ENCODE measurements at places on chromosomes 3 and 15. TPM values are rescaled to one million over a fixed set of nuclear protein-coding genes. Genes with fewer than 3 reads are reported as not detected.
A peak's percentile ranks its signal among the peaks of the same experiment; 100 is the strongest.

DNA sequence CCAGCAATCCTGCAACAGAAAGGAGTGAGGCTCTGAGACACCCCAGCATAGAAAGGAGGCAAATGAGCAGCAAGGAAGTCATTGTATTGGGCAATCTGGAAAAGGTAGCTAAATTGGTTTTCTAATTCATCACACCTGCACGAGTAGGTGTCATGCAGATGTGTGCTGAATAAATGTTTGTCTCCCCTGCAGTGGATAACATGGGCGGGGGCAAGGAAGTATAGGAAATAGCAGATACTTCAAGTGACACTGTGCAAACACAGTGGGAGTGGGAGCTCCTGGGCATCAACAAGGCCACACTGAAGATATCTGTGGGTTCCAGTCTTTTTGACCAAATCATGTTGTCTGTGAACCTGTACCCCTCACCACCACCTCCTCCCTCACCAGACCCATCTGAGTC, 14.4 kb upstream of the HTR3E start:
- DNase-seq: no peak

DNA sequence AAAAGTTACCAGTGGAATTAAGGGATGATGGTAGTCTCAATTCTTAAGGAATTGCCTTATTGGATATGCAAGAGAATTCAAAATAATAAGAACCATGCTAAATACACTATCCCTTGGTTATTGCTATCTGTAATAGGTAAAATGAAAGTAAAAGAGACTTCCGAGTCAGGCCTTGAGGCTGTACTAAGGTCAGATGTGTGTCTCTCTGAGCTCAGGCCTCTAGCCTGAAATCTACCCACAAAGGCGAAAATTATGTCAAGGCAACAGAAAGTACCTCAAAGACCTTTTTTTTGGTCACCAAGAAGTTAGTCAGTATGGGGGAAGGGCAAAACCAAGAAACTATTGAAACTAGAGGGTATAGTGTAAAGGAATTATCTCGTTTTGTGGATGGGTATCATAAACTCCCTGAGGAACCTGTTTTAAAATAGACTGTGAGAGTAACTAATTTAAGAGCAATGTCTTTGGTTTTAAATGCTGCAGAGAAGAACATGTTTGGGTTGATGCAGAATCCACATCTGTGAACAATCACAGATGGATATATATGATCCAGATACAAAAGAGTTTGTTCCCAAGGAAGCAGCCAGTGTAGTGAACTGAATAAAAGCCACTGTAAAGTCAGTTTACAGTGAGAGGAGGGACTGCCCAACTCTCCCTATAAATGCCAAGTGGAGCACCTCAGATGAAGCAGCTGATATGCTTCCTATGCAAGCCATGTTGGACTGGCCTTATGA, 382.3 kb upstream of the SEMA6D start:
- DNase-seq: no peak

DNA sequence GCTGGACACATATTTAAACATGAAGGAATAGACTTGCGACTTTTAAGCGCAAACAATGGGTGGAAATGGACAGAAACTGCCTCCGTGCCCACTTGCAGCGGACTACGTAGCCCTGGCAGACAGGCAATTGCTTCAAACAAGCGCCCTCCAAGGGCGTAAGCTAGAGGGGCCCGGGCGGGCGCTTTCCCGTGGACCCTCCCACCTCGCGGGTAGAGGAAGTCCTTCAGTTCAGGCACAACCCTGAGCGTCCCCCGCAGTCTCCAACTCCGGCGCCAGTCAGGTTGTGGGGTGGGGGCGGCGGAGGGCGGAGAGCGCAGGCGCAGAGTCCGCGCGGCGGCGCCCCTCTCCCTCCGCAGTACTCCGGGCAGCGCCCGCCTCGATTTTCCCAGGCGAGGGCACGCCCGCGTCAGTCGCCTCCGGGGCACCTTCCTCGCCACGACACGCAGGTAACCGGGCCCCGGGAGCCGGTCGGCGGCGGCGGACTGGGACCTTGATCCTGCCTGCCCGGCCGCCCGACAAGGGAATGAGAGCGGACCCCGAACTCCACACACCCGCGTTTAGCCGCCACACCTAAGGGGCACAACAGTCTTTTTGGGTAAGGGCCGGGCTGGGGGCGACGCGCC, at the start of gene SLC35G2:
Gene SLC35G2, plus strand, starts transcription at position 358 of the 623 bp plus-strand sequence. CDS start 35,335 bp downstream, outside the sequence.
- DNase-seq: peak; percentile 21

- DNase-seq: peak; percentile 28
Measured at GRCh38 chr3:60160111-60160821, 1091.0 kb downstream of the FHIT start.

GRCh38 chr15:58585693-58586443, 154.1 kb downstream of the LIPC start:
- no peak for DNase-seq

ENTPD3 gene
- polyA plus RNA-seq: not detected

A4GNT gene
- not detected for polyA plus RNA-seq

ZKSCAN7 gene
- 0.88 TPM for polyA plus RNA-seq
